Activated T-helper 9 cell treated with anti-CD3 and anti-CD28 coated beads, Interleukin-2, amount 50 U/mL, for 16 hours (primary cell): ENCODE measurements at places on chromosomes 7 and 10.

- DNase-seq, result no peak
These were observed 202.8 kb upstream of the MKLN1 start for GRCh38 chr7:131124867-131125266.

DNA sequence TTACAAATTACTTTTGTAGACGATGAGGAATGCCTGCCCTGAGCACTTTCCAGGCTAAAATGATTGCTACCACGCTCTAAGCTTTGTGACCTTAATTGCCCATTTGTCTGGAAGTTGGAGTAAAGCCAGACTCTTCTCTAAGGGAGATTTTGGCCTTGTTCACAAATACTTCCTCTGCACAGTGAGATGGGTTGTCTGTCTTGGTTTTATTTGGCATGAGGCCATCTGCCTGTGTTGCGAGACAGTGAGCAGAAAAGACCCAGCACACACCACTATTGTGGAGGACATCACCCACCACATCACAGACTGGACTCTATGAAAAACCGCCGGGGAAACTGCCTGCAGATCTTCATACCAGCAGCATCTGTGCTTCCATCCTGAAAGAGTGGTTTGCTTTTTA lies 138.4 kb downstream of the BICC1 start:
- DNase-seq, result no peak

DNA sequence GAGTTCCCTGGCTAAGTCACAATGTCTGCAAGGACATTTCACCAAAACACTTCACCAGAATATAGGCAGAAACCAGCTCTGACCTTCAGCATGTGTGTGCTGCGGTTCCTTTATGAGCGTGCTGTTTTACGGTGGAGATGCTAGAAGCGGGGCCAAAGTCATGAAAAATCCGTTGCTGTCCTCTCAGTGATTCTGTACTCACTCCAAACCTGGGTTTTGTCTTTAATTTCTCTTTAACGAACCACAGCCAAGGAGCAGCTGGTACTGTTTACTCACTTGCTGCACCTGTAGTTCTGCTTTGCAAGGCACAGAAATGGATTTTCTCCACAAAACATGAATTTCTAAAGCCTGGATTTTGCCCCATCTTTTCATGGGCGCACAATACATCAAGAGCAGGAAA lies 639.9 kb downstream of the PHTF2 start:
- no peak for DNase-seq

- no peak for DNase-seq
These were observed 28.9 kb downstream of the UNC5B start for GRCh38 chr10:71241114-71241829.

DNA sequence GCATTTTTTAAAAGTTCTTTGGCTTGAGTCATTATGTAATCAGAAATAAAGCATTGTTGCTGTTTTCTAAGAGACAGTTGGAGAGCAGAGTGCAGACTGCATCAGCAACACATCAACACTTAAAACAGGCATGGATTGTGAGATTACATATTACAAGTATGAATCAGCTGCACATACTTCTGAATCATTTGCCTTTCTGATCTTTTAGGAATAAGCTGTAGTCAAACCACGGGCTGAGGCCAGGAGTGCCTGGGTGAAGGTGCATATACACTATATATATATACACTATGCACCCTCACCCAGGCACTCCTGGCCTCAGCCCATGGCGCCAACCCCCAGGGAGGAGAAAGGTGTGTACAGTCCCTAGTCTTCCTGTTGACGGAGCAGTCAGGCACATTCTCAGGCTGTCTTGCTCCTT lies 52.4 kb upstream of the DLX6 start:
- DNase-seq, result no peak

GRCh38 chr7:157526005-157526912 lies 189.5 kb downstream of the DNAJB6 start:
- DNase-seq, result no peak

- DNase-seq, result no peak
These were observed 52.5 kb upstream of the LEP start for GRCh38 chr7:128188396-128189230.

DNA sequence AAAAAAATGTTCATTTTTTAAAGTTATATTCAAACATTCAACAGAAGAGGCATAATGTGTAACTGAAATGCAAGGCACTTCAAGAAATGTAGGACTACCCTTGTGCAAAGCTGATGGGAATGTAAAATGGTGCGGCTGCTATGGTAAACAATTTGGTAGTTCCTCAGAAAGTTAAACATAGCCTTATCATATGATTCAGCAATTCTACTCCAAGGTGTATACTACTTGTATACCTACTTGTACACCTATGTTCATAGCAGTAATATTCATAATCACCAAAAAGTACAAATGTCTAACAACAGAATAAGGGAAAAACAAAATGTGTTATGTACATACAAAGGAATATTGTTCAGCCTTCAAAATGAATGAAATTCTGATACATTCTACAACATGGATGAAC lies 37.3 kb downstream of the TET1 start:
- DNase-seq, result no peak

GRCh38 chr10:129402459-129402858 lies 64.6 kb upstream of the MGMT start:
- no peak for DNase-seq

GRCh38 chr7:127619681-127620405 lies 1.9 kb upstream of the PAX4 start:
- no peak for DNase-seq

DNA sequence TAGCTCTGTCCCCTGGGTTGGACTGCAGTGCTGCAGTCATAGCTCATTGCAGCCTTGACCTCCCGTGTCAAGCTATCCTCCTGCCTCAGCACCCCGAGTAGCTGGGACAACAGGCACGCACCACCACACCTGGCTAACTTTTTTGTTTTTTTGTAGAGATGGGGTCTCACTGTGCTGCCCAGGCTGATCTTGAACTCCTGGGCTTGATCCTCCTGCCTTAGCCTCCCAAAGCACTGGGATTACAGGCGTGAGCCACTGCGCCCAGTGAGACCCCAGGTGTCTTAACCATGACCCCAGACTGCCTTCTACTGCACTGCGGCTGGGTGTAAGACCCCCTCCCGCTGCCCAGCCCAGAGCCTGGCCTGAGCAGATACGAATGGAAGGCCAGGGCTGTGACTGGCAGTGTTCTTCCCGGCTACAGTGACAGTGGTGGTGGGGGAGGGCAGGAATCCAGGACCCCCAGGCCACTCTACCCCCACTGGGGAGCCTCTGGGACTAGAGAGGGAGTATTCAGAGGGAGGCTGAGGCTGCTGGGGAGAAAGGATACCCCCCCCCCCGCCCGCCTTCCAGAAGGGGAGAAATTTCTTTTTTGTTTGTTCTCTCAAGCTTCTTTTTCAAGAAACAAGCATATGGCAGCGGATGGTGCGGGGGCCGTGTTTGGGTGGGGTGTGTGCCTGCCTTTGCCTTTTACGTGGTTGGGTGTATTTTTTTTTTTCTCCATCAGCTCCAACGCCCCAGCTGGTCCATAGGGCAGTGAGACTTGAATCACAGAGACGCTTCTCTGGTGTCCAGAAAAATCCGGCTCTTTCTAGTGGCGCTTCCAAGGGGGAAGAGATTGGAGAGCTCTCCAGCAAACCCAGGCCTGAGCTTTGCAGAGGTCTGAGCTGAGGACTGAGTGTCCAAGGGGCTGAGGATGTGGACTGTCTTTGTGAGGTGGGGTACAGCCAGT lies 36.6 kb downstream of the GTF2IRD1 start:
- DNase-seq, result no peak

DNA sequence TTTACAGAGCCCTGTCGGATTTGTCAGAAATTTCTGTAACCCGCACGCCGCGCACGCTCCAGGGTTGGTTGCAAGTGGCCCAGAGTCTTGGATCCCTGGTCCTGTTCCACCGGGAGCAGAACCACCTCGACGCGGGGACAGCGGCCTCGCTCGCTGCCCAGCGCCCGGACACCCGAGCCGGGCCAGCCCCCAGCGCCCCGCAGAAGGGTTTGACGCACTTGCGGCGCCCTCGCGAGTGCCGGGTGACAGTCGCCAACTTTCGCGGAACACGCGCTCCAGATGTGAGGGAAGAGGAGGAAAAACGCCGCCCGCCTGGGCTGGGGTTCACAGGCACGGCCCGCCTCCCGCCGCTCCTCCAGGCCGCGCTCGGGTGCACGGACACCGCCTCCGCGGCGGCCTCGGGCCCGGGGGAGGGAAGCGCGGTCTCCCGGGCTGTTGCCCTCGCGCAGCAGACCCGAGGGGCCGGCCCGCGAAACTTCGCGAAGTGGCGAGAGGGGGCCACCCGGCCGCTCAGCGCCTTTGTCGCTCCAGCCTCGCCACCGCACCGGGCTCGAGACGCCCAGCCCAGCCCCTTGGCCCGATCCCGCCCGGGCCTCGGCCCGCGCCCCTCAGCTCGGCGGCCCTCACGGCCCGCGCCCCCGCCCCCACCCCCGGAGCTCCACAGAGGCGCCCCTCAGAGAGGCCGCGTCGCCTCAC lies 514 bp downstream of the RNF216 start:
- no peak for DNase-seq

DNA sequence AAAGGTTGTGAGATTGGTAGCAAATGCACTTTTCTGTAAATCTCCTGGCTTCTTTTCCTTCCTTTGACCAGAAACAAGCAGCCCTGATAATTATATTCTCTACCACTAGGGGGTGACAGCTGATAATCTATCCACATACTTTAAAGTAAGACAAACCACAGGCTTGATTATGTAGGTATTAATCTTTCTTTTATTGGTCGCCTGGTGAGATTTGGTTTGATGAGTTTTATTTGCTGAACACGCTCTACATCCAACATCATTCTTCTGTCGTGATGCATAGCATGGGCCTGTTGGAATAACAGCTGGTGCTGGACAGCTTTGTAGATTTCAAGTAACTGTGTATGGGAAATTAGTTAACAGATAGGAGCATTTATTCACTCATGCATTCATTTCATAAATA lies 63.5 kb downstream of the ZNF365 start:
- no peak for DNase-seq

DNA sequence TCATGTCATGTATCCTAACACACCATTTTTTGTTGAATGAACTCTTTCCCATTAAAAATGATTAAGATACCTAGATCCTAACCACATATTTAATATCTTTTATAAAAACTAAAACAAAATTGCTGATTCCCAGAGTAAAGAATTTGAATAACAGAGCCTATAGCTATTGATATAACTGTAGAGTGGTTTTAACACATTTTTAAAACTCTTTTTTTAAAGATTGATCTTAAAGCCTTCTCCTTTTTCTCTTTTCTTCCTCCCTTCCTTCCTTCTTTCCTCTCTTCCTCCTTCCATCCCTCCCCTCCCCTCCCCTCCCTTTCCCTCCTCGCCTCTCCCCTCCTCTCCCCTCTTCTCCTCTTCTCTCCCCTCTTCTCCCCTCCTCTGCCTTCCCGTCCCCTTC lies 605.4 kb upstream of the FZD8 start:
- no peak for DNase-seq

DNA sequence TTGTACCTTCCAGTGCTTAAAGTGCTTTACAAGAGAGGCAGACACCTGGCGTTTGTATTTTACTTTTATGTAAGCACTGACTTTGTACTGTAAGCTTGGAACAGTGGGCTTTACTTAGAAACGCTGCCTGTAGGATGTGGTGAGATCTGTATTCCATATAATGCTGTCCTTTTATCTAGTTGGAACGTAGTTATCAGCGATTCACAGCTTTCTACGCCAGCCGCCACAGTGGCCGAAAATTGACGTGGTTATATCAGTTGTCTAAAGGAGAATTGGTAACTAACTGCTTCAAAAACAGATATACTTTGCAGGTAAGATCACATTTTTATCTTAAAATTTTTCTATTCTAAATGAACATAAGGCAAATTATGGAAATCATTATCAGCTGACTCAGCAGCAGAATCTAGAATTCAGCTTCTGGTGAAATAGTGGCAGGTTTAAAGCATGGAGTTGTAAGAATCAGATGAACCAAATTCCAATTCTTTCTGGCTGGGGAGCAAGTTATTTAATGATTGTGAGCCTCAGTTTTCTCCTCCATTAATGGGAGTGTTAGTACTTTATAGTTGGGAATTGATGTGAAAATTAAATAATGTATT lies 91.5 kb downstream of the CUL1 start:
- DNase-seq, result no peak

DNA sequence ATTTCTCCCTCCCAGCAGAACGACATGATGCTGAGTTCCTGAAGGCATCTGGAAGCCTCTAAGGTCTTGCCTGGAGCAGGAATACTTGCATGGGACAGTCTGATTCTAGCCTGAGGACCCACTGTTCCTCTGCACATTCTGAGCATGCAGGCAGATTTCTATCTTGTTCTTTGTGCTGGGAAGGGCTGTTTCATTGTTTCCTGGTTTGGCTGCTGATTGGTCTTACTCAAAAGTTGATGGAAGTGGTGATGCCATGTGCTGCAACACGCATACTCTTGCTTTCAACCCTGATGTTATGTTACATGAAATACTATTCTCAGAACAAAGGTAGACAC lies 307.0 kb downstream of the GATA3 start:
- no peak for DNase-seq

GRCh38 chr10:126049759-126050700 lies 153.7 kb downstream of the FANK1 start:
- no peak for DNase-seq

DNA sequence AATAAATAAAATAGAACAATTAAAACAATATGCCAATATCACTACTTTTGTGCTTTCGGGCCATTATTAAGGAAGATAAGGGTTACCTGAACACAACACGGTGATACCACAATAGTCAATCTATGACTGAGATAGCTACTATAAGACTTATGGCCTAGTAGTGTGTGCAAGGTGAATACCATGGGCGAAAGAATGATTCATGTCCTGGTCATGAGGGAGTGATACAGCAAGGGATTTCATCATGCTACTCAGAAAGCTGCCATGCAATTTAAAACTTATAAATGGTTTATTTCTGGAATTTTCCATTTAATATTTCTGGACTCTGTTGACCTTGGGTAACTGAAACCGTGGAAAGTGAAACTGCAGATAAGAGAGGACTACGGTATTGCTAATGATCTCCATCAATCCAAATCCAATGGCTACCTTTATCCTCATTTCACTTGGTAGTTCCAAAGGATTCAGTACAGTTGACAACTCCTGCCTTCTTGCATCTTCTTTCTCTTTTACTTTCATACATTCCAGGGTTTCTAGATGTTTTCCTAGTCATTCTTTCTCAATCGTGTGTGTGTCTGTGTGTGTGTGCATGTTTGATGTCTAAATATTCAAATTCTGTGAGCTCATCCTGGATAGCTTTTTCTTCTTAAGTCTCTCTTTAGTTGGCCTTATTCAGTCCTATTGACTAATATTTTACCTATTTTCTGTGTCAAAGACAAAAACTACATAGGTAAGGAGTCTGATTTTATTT lies 100.5 kb upstream of the MAGI2 start:
- DNase-seq, result no peak

GRCh38 chr10:28298951-28299350 lies 3.9 kb downstream of the MPP7 start:
- DNase-seq, result no peak

GRCh38 chr10:102004376-102004775 lies 51.6 kb downstream of the ARMH3 start:
- no peak for DNase-seq

- no peak for DNase-seq
These were observed 1214.8 kb downstream of the SORCS1 start for GRCh38 chr10:105949721-105950120.
